ENCODE measurements at places on chromosomes 4 and X.

- no peak for DNase-seq
These were observed 410.3 kb downstream of the CCSER1 start for GRCh38 chr4:90537491-90537890.

- no peak for DNase-seq
These were observed 2.4 kb downstream of the KCTD8 start for GRCh38 chr4:44446191-44446590.

DNA sequence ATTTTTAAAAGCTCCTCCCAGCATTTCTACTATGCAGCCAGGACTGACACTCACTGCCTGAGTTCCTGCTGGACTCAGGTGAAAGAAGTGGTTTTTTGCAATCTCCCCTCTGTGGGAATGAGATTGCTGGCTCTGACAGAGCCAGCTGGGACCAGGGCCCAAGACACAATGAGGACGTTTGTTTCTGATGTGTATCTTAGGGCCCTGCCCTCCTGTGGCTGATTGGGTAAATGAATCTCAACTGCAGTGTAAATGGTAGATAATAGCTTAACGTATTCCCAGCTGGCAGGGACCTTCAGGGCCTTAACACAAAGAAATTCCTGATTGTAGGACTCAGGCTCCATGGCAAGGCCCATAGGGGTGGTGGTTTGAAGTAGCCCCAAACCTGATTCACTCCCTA, 85.8 kb upstream of the PRPS1 start:
- no peak for DNase-seq

DNA sequence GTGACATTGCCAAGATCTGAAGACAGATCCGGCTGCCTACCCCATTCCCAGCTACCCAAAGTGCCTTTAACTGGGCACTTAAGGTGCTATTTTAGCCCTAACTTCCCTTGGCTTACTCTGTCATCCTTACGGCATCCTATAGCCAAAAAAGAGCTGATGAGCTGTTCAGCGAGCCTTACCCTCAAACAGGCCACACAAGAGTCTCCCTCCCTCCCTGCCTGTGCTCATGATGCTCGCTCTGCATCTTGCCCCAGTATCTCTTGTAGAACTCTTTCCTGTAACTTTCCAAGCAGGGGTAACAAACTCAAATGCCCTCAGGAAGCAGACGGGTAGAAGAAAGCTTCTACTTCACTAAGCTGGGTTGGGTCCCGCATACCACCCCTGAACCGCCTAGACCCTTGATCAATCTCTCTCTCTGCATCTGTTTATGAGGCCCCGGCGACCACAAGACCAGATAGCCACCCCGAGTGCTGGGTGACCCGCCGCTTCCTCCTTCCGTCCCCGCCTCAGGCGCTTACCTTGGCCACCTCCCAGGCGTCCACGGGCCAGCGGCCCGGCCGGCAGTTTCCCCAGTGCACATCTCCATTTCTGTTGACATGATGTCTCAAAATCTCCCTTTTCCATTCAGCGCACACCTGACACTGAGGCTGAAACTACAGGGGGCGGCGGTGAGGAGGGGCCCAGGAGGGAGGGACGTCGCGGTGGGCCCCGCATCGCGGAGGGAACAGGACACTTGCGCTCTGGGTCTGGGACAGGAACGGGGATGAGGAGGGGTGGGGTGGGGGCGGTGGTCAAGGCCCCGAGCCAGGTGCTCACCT, 663 bp downstream of the CXorf38 start:
- peak; percentile 24 for DNase-seq

- no peak for DNase-seq
These were observed 156.3 kb upstream of the RAI2 start for GRCh38 chrX:18017411-18017810.

DNA sequence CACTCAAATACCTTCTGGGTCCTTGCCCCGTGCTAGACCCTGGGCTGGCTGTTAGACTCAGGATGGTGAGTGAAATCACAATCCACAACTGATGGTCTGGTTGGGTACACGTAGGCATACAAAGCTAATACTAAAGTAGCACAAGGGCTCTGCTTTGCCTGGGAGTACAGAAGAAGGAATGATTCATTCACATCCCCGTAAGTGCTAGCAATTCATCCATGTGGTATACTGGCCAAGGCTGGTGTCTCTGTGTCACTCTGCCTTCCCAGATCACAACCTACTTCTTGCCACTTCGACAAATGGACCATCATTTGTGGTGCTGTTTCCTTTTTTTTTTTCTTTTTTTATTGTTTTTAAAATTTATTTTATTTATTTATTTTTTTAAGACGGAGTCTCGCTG, 19.7 kb upstream of the RBM47 start:
- DNase-seq: no peak

- no peak for DNase-seq
These were observed 72.7 kb upstream of the IL15 start for GRCh38 chr4:141563723-141564122.

DNA sequence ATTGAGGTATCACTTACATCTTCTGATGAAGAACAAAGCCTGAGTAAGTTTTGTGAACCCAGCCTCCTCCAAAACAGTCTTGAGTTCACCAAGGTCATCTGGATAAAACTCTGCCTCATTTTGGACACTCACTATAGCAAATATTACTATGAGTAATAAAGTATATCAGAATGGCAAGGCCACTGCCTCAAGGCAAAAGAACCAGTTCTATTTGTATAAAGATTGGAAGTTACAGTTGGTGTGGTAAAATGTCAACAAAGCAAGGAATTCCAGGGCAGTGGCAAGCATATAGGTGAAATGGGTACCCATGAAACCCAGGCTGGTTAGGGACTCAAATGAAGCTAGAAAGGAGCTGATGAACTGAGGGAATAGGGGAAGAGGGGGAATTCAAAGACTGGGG, 2.4 kb upstream of the ARHGEF6 start:
- DNase-seq: no peak

GRCh38 chr4:6753103-6753560, 29.4 kb upstream of the KIAA0232 start:
- DNase-seq: no peak

DNA sequence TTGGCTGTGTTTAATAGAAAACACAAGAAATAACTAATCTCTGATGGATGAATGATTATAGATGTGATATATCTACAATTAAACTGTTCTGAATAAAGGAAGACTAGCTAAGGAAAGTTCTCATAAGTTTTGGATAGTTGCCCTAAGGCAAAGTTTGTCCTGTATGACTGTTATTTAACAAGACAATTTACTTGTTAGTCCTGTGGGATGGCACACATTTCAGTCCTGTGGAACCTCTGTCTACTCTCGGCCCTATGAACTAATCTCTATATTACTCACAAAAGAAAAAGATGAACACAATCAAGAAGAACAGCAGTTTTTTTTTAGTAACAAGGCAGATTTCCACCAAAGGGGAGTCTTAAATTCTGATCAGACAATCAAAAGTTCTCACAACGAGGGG, 314.6 kb downstream of the CCSER1 start:
- no peak for DNase-seq

DNA sequence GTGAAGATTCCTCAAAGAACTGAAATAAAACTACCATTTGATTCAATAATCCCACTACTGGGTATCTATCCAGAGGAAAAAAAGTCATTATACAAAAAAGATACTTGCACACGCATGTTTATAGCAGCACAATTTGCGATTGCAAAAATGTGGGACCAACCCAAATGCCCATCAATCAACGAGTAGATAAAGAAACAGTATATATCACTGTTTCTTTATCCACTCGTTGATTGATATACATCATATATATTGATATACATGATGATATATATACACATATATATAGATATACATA, 13.6 kb upstream of the AFP start:
- no peak for DNase-seq

DNA sequence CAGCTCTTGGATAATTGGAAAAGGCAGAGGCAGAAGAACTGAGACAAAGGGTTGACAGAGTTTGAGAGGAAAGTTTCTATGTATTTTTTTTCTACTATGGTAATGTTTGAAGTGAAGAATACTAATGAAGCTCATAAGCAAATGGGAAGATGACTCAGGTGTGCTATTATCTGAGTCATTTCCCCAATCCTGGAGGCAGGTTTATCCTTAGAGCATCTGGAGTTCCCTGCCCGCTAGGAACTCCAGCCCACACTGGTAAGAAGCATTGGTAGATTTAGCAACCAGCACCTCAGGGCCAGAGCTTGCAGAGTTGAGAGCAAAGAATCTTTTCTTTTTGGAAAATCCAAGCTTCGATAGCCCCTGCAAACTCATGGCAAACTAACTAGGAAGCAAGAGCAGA, 55.2 kb downstream of the DOCK11 start:
- DNase-seq: no peak

- DNase-seq: no peak
These were observed 451 bp downstream of the SOD3 start for GRCh38 chr4:24795666-24796381.

- DNase-seq: no peak
These were observed 247.4 kb upstream of the CTSO start for GRCh38 chr4:156201050-156201449.

DNA sequence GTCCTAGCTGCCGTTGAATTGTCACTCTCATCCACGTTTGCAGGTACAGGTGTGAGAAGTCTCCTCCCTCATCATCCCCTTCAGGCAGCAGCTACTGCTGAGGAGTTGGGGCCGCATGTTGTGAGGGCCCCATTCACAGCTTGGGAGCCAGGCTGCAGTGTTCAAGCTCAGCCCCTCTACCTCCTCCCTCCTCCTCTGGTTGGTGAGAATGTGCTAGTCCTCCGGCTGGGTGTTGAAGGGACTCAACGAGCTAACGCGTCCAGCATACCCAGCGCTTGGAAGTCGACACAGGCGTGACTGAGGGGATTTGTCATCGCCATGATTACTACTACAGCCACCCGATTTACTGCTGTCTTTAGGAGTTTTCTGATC, 82.0 kb upstream of the PSAPL1 start:
- DNase-seq: no peak

DNA sequence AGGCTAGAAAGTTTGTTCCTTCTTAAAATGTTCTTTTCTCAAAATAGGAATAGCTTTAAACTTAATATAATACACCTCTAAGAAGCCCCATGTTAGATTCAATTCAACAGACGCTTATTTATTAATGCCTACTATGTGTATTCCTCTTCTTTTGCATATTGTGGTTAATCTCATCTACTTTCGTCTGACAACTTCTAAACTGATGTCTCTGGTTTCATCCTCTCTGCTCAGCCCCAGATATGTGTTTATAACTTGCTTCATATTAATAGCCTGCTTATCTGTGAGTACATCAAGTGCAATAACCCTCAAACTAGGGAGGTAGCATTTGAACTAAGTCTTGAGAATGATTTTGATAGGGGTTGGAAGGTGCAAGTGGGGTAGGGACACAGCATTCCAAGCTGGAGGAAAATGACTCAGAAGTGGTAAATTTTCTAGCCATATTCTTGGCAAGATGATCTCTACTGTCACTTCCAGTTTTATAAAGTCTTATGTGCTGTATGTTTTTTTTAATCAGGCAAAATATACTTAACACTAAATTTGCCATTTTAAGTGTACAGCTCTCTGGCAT, 37.0 kb downstream of the STK26 start:
- no peak for DNase-seq

DNA sequence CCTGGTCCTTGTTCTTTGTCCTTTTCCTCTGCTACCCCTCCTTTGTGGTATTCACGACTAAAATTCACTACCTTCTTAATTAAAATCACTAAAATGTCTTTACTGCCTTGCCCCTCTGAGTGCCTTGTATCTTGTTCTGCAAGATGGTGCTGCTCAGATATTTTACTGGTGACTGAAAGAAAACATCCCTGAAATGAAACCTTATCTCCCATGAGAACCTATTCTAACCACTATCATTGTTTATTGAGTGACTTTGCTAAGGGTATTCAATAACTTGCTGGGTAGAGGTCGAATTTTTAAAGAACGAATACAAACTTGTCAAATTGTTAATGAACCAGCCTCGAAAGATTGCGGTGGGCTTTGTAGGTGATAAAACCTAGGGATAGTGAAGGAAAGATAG, 52.8 kb downstream of the SPRY1 start:
- DNase-seq: no peak

Measured in activated T-cell treated with anti-CD3 and anti-CD28 coated beads, Interleukin-2, amount 50 U/mL, for 1 hour (primary cell).